ENCODE measurements at places on chromosomes 1 and 21.

- no peak for DNase-seq
Observed at GRCh38 chr1:182181167-182181572, 119.7 kb upstream of the ZNF648 start.

GRCh38 chr1:68868606-68869005 lies 371.7 kb upstream of the DEPDC1 start:
- DNase-seq = no peak

DNA sequence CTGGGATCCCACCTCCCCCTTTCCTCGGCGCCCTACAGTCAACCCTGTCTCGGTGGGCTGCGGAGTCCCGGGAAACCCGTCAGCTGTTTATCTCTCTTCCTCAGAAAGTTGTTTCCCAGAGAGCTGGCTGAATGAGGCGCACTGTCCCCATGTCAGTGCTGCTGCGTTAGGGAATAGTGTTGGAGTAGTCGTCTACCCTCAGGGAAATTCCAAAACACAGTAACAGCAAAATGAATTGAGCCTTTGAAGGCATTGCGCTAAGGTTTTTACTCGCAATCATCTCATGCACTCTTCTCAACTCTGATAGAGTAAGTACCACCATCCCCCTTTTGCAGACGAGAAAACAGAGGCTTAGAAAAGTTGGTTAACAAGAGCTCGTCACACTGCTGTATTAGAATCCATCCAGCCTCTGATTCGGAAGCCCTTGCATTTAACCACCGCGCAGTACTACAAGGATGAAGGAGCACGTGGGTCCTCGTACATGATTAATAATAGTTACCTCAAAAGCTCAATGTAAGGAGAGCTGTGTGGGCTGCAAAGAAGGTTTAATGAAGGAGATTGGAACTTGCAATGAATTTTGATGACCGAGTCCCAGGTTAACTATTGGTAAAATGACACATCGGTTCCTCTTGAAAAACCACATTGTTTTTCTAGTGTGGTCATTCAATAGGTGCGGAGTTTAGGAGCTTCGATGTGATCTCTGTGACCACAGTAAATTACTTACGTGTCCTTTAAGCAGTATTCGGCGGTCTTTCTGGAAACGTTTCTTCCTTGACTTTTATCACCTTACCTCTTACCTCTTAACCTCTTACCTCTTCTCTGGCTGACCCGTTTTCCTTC lies 788 bp upstream of the EDEM3 start:
- DNase-seq = no peak

GRCh38 chr1:75765697-75766355 lies 20.2 kb upstream of the RABGGTB start:
- no peak for DNase-seq

DNA sequence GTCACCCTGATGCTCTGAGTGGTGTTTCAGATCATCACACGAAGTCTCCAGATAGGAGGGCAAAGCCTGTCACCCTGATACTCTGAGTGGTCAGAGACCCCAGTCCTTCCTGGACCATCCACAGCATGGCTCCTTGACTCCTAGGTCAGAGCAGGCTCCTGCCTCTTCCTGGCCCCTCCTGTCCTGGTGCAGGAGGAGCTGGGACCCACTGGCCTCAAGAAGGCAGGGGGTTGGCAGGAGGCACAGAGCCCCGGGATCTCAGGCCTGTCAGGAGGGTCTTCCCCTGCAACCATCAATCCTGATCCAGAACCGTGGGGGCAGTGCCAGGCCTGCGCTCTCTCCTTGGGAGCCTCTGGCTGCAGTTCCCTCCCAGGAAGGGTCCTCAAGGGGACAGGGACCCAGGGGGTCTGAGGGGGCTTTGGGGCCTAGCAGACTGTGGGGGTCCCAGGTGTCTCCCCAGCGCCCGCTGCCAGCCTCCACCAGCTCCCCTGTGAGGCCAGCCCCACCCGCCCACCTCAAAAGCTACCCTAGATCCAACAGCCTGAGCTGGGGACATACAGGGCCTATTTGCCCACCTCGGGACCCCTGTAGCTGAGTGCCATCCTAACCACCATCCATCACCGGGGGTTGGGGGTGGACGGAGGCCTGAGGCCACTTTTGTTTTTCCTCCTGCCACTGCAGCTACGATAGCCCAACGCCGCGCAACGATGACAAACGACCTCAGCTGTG lies 27.5 kb downstream of the COL6A1 start:
- no peak for DNase-seq

DNA sequence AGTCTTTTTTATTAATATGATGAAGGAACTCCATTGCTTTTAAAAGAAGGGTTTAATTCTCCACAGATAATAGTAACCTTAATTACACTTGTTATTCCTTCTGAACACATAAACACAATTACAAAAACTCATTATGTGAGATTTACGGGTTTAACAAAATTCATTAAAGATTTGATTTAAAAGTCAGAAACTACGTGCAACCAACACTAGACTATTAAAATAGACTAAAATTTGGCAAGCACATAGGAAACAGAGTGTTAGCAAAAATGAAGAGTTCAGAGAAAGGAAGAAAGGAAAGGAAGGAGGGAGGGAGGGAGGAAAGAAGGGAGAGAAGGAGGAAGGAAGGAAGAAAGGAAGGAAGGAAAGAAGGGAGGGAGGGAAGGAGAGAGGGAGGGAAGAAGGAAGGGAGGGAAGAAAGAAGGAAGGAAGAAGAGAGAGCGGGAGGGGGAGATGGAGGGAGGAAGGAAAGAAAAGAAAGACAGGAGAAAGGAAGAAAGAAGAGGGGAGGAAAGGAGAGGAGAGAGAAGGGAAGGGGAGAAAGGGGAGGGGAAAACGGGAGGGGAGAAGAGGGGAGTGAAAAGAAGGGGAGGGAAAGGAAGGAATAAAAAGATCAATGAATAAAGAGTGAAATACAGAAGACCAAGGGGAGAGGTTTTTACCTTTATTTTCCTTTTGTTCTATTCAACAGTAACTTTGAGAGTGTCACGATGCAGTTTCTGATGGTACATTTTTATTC lies 123.4 kb upstream of the LYPLAL1 start:
- DNase-seq = no peak

DNA sequence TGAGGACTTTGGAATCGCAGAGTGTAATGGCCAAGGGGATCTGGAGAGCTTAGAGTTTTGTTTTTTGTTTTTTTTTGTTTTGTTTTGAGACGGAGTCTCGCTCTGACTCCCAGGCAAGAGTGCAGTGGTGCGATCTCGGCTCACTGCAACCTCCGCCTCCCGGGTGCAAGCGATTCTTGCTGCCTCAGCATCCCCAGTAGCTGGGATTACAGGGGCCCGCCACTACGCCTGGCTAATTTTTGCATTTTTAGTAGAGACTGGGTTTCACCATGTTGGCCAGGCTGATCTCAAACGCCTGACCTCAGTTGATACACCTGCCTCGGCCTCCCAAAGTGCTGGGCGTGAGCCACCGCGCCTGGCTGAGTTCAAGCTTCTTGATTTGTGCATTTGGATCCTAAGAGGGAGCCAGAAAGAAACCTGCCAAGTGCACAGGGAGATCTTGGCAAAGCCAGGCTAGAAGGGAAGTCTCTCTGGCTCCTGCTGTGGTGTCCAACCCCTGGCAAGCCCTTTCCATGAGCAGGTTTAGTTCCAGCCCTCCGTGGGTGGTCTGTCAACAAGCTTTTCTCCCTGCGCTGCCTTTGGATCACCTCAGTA lies 852 bp downstream of the FAAH start:
- DNase-seq = no peak

DNA sequence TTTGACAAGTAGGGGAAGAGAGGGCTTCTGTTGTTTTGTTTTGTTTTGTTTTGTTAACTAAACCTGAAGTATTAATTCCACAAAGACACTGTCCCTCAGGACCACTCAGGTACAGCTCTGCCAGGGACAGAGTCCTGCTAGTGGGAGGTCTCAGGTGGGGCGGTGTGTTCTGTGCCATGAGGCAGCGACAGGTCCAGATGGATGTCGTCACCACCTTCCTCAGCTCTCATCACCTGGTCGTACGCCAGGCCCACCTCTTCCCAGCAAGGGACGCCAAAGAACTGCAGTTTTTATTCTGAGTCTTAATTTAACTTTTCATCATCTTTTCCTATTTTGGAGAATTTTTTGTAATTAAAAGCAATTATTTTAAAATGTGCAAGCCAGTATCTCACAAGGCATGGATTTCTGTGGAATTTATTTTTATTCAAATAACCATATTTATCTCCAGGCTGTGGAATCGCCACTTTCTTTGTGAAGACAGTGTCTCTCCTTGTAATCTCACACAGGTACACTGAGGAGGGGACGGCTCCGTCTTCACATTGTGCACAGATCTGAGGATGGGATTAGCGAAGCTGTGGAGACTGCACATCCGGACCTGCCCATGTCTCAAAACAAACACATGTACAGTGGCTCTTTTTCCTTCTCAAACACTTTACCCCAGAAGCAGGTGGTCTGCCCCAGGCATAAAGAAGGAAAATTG lies 62.5 kb downstream of the POFUT2 start:
- no peak for DNase-seq

DNA sequence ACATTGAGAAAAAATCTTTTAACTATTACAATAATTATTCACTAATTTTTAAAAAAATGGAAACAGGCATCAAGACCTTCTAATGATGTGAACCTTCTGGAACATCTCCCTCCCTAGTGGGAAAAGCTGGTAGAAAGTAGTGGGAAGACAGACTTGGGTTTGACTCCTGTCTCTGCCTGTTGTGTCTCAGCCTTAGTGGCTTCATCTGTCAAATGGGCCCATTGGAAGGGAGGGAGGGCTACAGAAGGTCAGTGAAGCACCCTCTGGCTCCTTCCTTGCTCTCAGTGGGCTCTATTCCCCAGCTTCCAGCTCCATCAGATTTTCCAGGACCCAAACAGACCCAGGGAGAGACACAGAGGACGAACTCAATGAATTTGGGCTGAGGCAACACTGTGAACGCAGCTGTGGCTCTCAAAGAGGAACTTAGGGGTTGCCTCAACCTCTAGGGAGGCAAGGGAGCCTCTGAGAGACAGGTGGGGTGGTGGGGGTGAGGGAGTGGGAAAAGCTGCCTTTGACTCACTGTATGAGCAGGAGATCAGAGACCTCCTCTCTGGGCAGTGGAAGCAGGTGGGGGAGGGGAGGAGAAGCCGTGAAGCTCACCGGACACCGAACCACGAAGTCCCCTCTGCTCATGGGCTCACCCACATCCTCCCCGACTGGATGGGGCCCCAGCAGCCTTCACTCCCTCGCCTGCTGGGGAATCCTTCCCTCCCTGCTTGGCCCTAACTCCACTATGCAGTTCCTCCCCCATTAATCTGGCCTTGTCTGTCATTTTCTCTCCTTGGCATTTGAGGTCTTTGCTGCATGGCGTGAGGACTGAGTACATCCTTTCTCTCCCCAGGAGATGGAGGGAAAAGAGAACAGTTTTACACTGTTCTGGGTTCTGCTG lies 4.5 kb downstream of the CNR2 start:
- DNase-seq = no peak

GRCh38 chr1:205532996-205533735 lies 28.7 kb downstream of the CDK18 start:
- DNase-seq = no peak

DNA sequence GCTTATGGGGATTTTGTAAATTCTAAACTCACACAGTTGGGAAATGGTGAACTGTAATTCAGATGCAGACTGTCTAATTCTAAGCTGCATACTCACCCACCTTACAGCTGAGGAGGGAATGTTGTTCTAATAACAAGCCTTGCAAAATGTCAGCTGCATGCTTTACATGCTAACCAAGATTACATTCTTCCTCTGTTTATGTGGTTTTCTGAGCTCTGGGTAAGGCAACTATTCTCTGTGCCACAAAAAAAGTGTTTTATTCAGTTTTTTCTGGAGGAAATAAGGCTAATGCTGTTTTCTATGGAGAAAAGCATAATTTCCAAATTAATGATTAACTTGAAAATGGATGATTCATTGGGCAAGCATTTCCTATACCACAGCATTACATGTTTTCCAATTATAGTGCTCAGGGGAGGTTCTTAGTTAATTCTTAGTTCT lies 64.9 kb downstream of the RGS13 start:
- peak; percentile 46 for DNase-seq

GRCh38 chr1:30466610-30467009 lies 256.8 kb downstream of the MATN1 start:
- no peak for DNase-seq

DNA sequence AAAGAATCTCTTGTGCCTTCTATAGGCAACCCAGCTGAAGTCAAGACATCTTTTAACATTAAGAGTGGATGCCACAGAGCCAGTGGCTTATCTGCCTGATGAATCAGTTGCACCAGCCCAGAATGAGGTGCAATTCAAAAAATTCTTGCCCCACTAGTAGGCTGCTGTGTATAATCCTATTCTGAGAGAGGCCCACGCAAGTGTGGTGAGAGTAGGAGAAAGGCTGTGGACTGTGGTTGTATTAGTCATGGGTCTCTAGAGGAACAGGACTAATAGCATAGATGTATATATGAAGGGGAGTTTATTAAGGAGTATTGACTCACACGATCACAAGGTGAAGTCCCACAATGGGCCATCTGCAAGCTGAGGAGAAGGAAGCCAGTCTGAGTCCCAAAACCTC lies 216.4 kb downstream of the LTN1 start:
- DNase-seq = no peak

DNA sequence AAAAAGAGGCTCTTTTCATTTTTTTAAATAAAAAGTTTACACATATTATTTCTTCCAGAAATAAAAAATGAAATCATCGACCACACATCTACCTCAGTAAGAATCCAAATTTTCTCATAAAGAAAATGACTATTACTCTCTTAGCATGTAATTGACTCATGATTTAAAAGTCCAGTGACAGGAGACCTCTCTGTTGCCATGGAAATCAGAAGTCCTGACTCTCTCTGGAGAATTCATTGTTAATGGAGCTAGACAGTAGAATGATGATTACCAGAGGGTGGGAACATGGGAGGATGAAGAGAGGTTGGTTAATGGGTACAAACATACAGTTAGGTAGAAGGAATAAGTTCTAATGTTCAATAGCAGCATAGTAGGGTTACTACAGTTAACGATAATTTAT lies 5.0 kb upstream of the CLCA4 start:
- no peak for DNase-seq

- no peak for DNase-seq
Observed at GRCh38 chr21:45930231-45930760, 51.3 kb upstream of the COL6A1 start.

DNA sequence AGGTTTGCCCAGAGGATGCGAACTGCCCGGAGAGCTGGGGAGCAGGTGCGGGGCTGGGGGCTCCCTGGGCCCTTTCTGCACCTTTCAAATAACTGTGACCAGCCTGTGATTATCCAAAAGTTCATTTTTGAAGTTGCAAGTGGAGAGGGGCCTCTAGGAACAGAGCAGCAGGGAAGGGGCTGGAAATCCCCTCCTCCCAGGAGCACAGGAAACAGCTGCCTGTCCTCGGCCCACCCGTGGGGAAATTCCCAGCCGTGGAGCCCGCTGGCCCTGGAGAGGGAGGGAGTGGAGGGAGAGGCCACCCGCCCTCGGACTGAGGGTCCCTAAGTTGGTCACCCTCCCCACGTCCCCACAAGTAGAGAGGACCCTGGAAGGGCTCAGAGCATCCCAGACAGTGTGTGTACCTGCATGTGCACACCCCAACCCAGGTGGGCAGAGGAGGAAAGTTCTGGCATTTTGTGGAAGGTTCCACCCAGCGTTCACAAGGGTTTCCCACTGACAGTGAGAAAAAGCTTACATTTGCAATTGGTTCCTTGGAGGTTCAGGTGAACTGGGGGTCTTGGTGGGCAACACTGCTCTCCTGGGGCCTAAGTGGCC lies 1.2 kb upstream of the TNFRSF4 start:
- no peak for DNase-seq

GRCh38 chr21:26888931-26889330 lies 43.7 kb upstream of the ADAMTS1 start:
- no peak for DNase-seq

GRCh38 chr1:81379430-81379829 lies 421.3 kb upstream of the ADGRL2 start:
- DNase-seq = no peak
